ENCODE measurements at places on chromosomes 6 and 20. TPM values are rescaled to one million over a fixed set of nuclear protein-coding genes. Genes with fewer than 3 reads are reported as not detected.
A peak's percentile ranks its signal among the peaks of the same experiment; 100 is the strongest.

- DNase-seq = no peak
- H3K27me3 ChIP-seq = peaks cover 11% of the 10 kb centered on the region
- peaks cover 22% of the 10 kb centered on the region for H3K4me1 ChIP-seq
- no peaks in the 10 kb centered on the region for H3K36me3 ChIP-seq
These were observed 108.7 kb upstream of the FERMT1 start for GRCh38 chr20:6231556-6231955.

ZC2HC1B gene
- total RNA-seq = not detected

- DNase-seq = no peak
- H3K36me3 ChIP-seq = no peaks in the 10 kb centered on the region
- peaks cover 3% of the 10 kb centered on the region for H3K27me3 ChIP-seq
- peak overlapping the region; percentile 26 for H3K4me3 ChIP-seq
- H3K4me1 ChIP-seq = peaks cover 33% of the 10 kb centered on the region
These were observed 87.7 kb downstream of the PDE7B start for GRCh38 chr6:135939208-135939591.

HLA-DQA1 gene
- not detected for total RNA-seq

SAMD5 gene
- 9.2 TPM for total RNA-seq

Measured in type B pancreatic cell (in vitro differentiated cells).